Activated T-helper 1 cell treated with Interleukin-2 at 50 U/mL for 16 hours (primary cell): ENCODE measurements at places on chromosomes 4 and X.

GRCh38 chrX:7614616-7615015 is 228.4 kb upstream of the VCX start:
- no peak for DNase-seq

GRCh38 chr4:189771696-189772361 is 168.8 kb upstream of the FRG1 start:
- no peak for DNase-seq

DNA sequence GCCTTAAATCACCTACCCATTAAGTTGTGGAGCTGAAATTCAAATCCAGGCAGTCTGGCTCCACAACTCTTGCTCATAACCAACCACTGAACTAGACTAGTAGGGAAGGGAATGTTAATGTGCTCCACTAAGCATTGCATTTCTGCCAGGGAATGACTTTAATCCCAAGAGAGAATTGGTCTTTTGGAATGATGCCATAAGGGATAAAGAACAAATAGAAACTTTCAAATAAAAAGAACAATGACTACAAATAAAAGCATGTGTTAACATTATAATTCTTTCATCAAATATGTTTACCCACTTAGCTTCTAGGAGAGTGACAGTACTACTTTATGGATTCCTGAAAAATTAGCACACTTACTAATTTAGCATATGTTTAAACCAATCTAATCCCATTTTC is 905.9 kb downstream of the CENPC start:
- DNase-seq, result no peak

DNA sequence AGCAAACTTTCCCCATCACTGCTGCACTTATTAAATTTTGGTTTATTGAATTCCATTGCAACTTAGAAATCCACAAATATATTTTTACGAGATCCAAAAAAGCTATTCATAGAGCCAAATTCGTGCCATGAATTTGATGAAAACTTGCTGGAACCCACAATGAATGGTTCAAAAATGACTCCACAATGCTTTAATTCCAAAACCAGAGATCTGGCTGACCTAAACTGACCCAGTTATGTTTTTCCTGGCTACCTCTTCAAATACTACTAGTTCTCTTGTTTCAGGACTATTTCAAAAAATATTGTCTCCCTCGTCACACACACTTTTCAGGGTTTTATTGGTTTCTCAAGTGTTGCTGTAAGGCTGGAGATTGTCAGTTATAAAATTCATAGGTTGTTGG is 474.8 kb downstream of the PDGFC start:
- no peak for DNase-seq

- no peak for DNase-seq
Measured at GRCh38 chrX:6026429-6026828, 202.2 kb downstream of the NLGN4X start.

DNA sequence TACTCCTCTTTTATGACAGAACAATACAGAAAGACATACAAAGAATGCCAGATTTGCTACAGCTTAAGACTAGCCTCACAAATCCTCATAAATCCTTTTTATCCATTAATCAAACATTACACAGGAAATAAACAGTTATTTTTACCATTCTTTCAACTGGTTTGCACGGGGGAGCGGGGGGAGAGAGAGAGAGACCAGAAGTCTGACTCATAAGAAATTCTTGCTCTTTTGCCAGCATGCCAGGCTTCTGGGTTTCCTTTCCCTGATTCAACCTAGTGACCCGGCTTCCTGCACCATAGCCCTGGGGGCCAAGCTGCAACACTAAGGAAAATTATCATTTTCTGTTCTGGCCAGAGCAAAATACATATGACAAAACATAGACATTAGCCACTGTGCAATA is 6.8 kb upstream of the RRAGB start:
- no peak for DNase-seq

DNA sequence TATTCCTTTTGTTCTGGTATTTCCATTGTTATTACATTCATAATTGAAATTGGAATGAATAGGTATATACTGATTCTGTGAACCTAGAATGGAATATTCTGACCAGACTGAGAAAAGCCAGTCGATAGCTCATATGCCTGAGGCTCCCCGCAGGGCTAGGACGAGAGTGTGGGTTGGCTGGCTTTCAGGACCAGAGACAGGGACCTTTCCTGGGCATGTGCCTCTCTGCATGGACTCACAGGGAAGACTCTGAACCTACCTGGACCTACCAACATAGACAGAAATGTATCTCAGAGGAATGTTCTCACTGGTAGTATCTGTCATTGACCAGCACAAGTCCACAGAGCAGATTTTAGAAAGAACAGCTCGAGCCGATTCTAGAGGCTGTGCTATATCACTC is 214.6 kb downstream of the FRMPD4 start:
- DNase-seq, result no peak

DNA sequence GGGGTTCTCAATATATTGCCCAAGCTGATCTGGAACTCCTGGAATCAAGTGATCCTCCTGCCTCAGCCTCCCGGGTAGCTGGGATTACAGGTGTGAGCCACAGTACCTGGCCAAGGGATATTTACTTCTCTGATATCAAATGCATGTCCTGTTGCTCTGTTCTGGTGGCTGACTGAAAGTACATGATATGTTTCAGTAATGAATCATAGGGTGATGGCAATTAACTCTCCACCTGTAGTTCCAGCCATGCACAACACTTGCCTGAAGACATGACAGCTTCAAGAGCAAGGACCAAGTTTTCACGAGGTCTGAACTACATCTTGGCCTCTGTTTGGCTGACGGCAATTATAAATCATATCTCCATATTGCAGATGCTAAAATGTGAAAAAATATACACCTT is 9.1 kb downstream of the ZCCHC4 start:
- DNase-seq, result no peak

DNA sequence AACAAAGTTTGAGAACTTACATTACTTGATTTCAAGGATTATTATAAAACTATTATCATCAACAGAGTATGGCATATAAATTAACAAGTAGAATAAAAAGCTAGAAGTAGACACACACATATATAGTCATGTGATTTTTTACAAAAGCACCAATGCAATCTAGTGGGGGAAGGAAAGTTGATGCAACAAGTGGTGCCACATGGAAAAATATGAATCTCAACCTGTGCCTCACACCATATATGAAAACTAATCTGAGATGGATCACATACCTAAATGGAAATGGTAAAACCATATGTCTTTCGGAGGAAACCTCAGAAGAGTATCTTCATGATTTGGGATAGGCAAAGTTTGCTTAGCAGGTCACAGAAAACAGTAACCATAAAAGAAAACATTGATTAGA is 34.9 kb upstream of the USP9X start:
- no peak for DNase-seq

DNA sequence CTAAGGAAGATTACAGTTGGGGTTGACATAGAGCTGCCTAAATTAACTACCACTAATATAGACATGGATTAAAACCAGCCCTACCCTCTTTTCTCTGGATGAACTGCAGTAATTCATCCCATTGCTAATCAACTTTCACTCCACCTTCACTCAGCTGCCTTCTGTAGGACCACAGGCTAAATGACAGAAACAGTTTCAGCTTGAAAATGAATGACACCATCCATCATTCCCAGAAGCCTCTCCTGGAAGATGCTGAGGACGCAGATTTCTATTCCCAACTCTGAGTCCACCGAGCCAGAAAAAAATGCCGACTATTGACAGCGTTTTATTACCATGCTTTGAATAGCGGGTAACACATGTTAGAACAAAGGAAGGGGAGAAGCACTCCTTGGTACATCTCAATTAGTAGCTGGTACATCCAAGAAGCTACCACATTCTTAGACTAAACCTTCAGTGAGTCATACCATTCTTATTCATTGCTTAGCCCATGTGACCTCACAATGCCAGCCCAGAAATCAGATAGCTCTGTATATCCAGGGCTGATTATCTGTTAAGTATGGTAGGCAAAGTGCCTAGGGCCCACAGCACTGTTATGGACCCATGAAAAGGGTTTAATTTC is 25.3 kb downstream of the DCX start:
- no peak for DNase-seq

GRCh38 chrX:53244610-53245009 is 19.6 kb upstream of the KDM5C start:
- DNase-seq, result no peak

DNA sequence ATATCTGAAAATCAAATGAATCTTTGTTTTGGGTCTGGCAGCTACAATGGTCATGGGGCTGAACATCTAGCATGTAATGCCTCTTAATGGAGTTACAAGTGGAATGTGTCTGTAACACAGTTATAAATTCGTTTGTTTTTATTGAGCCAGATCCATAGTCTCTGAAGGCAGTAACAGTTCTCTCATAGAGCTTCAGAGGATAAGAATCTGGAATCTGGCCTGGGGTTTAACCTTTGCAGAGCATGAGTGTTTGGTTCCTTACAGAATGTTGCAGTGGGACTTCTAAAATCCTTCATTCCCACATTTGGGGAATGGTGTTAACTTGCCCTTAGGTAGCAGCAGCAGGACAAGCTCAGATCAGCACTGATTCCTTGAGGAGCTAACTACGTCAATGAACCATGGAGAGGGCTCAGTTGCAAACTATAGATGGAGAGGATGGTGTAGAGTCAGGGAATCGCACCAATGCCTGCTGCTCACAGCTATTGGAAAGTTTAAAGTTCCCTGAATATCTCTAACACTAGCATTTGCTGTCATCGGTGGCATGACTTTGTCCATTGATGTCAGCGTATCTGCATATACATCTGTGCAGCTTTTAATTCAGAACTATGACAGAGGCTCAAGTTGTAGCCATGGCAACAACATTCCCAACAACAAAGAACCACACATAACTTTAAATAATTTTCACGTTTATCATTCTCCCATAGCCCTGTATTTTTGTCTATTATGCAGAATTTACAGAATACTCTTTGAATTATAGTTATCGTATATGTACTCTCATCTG is 72.2 kb downstream of the RASGEF1B start:
- no peak for DNase-seq

- DNase-seq, result no peak
Measured at GRCh38 chr4:40395166-40395900, 60.2 kb downstream of the CHRNA9 start.

DNA sequence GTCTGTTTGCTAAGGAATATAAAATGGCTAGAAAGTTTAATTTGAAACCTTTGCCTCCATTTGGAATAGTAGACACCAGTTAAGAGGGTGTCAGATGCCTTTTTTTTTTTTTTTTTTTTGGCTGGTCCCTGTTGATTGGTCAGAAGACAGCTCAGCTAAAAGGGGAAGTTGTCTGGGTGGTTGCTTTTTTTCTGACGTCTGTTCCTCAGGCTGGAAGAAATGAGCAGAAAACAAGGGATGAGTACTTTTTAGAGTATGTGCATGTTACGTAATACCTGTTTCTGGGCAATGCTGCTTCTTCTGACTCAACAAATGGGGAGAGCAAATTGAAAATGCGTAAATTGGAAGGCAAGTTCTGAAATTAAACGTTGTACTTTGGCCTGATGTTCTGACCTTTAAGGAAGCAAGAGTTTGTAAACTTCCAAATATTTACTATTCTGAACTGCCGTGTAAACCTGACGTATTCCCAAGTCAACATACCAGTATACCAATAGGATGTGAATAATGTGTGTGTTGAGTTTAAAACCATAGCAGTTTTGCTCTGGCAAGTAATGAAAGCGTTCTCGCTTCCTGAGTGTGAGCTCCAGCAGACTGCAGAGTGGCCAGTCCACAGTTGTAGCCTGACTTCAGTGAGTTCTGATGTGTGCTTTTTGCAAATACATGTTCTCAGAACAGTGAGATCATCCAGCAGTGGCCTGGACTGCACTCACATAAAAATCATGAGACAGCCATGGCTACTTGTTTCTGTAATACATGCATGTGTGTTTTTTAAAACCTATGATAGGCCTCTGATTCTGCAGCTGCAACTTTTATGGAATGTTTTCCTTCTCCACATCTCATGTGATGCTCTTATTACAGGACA is 1.7 kb downstream of the SAT1 start:
- no peak for DNase-seq

- DNase-seq, result no peak
Measured at GRCh38 chrX:111445485-111445884, 33.5 kb upstream of the DCX start.

DNA sequence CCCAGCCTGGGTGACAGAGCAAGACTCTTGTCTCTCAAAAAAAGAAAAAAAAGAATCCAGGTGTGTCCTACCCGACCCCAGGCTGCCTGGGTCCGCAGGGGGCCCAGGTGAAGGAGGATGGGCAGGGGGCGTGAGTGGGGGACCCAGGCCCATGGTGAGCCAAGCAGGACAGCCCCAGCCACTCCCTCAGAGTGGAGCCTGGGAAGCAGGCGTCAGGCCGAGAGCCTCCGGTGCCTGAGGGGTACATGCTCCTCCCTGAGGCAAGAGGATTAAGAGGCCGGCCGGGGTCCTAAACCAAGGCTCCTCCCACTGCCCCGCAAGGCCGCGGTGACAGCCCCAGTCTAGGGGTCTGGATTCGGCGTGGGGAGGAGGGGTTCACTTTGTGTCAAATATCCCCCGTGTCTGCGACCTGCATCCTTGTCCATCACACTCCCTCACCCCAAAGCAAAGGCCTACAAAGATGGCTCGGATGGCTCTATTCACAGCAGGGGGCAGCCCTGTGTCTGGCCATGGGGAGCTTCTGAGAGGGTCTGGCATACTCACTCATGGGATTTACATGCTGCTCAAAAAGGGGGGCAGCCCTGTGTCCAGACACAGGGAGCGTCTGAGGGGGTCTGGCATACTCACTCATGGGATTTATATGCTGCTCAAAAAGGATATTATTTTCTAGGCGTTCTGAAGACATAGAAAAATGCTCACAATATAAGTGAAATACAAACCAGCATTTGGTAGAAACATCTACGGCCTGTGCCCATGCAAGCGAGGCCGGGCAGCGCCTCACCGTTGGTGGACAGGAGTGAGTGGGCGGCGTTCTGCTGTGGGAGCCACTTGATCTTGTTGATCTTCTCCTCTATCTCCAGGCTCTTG is 94.6 kb downstream of the PPP2R2C start:
- no peak for DNase-seq

DNA sequence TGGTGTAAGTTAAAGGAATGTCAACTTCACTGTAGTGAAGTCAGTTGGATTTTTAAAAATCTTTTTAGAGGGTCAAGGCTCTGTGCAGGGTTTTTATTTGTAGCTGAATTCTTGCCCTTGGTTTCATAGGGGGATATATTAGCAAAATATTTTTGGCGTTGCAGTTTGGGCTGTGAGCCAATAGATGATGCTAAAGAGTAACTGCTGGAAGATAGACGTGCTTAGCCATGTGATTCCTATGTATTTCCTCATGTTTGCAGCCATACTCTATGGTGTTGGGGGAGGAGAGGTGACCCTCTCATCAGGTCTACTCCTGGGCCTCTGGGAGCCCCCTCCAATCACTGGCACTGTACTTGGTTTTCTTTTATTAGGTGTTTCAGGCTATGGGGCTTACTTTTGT is 246.7 kb upstream of the ARHGAP24 start:
- no peak for DNase-seq
